ENCODE measurements at places on chromosomes 4 and X.

DNA sequence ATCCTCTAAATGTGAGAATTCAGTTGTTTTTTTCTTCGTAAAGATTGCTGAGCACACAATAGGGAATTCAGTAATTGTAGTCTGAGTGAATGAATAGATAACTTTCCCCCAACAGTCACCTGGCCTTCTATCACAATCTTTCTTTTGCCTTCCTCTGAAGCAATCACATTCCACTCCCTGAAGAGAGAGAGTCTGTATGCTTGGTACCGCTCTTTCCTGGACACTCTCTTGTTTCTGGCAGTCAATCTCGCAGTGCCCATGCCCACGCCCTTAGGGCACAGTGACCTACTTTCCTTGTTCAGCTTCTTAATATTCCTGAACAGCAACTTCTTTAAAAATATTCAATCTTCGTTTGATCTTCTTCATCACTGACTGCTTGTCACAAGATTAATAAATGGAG, 255.9 kb downstream of the ADAMTS3 start:
- DNase-seq = no peak

DNA sequence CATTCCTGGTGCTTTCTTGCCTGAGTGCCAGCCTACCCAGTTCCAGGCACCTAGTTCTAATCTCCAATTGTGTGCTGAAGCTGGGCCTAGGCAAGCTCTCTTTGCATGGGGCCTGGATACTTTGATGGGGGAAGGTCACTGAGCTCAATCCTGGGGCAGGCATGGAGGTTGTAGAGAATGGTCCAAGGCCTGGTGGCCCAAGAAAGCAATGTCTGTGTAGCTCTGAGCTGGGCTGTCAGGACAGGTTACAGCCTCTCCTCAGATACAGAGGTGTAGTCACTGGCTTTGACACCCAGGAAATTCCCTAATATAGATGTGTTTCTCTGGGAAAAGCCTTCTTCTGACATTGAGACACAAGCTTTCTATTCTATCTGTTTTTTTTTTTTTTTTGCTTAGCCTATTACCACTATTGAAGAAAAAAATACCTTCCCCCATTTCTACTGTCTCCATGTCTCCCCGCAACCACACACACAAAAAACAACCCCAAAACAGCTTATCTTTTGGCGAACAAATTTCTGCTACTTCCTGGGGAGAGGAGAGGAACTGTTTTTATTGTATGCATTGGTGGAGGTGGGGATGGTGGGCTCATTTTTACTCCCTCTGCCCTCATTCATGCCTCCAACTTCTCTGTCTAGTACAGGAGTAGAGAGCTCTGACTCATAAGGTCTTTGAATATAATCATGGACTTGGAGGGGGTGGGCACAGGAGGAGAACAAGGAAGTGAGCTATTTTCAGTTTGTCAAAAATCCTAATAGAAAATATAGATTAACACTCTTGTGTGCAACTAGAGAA, 66.7 kb upstream of the DHX15 start:
- no peak for DNase-seq

DNA sequence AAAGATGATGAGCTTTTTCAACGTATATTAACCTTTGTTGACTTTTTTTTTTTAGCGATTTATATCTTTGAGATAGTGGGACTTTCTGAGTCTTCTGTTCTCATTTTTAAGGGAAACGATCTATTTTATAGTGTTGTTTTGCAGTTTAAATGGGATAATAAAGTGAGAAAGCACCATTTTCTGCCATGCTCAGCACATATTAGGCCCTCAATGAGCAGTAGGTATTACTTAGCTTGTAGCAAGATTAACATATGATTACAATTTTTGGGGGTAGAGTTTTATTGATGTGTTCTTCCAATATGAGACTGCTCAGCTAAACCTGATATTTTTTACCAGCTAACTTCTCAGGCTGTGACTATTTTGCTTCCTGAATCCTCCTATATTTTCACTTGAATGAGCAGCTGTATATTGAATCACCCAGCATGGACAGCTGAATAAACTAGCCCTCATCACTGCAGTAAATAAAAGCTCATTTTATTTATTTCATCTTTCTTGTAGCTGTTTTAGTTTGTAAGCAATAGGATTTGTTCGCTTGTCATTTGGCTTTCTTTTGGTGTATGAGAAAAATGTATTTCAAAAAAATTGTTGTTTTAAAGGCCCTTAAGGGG, 43.7 kb downstream of the UGT8 start:
- DNase-seq = no peak

DNA sequence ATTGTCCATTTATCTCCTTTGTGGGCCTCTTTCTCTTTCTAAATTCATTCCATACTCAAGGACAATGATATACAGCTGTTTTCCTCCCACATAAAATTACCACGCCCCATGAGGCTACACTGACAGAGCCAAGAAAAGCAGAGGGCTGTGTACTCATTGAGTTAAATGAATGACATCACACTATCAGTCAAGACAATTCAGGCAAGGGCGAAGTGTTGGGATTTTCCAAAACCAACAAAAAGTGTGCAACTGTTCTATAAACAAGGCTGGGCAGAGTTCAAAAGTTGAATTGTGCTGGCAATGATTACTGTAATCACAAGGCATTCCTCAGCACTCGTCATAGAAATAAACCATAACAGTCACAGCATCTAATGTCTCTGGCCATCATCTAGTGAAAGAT, 799.6 kb upstream of the DIAPH2 start:
- no peak for DNase-seq

All from stimulated activated CD8-positive, alpha-beta memory T cell treated with anti-CD3 and anti-CD28 coated beads, Interleukin-4, amount 100 ng/mL, for 1 hour (primary cell).